ENCODE measurements at places on chromosomes 3 and 15. TPM values are rescaled to one million over a fixed set of nuclear protein-coding genes. Genes with fewer than 3 reads are reported as not detected.

DNA sequence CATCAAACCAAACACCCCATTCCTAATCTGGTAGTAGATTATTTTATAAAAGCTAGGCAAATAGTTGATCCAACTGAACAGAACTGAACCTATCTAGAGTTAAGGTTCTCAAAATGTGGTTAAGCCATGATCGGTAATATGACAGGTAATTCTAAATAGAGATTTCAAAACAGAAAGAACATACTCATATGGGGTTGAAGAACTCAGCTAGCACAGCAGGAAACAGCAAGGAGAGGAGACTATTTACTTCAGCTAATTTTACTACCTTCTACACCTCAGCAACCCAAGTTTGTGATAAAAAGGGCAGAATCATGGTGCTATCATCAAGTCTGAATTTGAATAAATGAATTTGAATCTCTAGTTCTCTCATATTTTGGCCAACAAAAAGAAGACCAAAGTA, 11.8 kb downstream of the CD47 start:
- DNase-seq, result no peak

- peak; percentile 99 for DNase-seq
Measured at GRCh38 chr3:134326760-134327593, 47.3 kb downstream of the AMOTL2 start.

DNA sequence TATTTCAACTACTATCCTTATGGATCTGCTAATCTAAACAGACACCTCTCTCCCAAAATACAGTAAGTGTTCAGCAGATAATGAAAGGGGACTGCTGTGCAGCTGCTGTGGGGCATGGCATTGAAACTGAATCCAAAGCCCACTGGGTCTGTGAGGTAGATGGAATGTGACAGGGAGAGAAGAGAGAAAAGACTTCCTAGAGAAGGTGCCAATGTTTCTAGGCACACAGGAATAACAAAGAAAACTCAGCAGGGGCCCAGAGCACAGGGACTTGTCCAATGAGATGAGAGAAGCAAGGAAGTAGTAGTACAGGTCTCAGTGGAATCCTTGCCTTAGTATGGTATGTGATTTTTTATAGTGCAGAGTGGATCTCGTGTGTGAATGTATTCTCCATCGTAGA, 457.8 kb downstream of the IL5RA start:
- no peak for DNase-seq

DNA sequence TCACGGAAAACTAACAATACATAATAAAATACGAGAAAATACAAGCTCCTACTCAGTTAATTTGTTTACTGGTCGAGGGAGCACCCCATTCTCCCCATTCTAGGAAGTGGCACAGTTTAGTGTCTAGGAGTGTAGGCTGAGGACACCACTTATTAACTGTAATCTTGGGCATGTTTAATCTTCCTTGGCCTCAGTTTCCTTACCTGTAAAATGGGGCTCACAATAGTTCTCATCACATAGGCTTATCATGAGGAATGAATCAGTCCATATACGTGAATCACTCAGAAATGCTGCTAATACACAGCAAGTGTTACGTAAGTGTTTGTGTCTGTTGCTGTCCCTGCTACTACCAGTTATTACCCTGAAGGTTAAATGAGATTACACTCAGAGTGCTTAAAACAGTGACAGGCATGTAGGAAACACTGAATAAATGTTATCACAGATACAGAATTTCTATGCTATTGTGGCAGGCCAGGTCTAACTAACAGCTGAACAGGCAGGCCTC, 210.2 kb downstream of the OSBPL10 start:
- DNase-seq, result no peak

DNA sequence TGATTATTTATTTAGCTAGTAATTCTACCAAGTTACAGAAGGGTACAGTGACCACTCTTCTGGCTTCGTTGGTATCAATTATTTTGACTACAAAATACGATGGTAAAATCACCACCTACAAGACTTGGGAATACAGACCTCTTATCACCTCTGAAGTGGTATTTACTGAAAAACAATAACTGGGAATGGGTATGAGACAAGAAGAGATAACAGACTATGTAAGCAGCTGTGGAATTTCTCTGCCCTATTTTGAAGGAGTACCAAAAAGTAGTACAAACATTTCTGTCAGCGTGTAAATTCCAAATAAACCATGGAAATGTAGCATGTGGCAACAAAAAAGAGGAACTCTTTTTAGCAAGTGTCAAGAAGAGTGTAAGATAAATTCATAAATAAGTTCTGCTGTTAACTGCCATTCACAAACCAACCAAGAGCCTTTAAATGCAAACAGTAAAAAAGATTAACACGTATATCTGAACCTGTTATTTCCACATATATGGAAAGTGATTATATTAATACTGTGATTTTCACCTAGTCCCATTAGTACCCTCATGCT, 77.0 kb upstream of the SLC12A8 start:
- no peak for DNase-seq

DNA sequence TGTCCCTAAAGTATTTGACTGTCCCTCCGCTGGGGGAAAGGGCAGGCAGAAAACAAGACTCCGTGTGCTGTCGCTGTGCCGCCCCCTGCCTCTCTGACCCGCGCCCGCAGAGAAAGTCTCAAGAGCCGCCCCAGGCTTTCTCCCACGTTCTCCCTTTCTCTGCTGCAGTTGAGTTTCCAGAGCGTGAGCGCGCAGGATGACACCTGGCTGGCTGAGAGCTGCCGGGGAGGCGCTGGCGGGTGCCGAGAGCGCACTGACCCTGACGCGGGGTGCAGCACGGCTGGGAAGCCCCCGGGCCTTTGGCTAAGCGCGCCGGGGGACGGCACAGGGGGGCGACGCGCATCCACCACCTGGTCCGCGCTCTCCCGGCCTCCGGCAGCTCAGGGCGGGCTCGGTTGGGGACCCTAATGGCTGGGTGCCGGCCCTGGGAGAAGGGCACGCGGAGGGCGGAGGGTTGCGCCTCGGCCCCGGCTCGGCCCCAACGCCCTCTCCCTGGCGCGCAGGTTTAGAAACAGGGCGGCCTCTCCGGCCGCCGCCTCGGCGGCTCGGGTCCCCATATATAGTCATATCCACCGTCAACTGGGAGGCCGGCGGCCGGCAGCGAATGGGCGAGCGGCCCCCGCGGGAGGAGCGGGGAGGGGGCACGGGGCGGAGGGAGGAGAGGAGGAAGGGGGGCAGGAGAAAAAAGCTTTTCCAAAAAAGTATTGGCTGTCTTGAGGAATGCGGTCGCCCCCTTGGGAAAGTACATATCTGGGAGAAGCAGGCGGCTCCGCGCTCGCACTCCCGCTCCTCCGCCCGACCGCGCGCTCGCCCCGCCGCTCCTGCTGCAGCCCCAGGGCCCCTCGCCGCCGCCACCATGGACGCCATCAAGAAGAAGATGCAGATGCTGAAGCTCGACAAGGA, at the start of gene TPM1:
Gene TPM1, plus strand, starts transcription at position 774 of the 903 bp plus-strand sequence. Its CDS starts 83 bp downstream, at position 857.
- DNase-seq, result peak; percentile 95

DNA sequence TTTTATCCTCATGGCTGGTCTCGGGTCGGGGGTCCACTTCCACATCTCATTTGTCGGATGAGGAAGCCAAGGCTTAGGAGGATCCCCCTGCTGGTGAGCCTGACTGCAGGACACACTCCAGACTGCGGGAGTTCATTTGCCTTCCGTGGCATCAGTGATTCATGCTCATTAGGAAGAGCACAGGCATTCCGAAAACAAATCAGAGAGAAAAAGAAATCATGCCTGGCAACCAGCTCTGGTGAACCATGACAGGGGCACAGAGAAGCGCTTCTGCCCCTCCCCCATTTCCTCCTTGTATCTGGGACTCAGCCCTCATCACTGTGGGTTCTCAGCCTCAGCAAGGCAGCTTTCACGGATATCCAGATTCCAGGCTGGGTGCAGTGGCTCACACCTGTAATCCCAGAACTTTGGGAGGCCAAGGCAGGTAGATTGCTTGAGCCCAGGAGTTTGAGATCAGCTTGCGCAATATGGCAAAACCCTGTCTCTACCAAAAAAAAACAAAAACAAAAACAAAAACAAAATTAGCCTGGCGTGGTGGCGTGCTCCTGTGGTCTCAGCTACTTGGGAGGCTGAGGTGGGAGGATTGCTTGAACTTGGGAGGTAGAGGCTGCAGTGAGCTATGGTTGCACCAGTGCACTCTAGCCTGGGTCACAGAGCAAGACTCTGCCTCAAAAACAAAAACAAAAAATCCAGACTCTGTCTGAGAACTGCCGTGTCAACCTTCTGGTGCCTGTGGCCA, 28.4 kb downstream of the IRAK2 start:
- DNase-seq, result peak; percentile 81

DNA sequence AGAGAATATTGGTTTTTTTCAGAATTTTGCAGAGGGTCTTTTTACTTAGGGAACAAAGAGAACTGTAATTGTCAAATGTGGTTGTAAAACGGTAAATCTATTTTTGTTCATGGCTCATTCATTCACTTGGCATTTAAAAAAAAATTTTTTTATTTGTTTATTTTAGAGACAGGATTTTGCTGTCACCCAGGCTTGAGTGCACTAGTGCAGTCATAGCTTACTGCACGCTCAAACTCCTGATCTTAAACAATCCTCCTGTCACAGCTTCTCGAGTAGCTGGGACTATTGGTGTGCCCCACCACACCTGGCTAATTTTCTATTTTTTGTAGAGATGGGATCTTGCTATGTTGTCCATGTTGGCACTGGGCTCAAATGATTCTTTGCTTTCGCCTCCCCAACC, 301.8 kb downstream of the LPP start:
- DNase-seq, result no peak

- DNase-seq, result no peak
Measured at GRCh38 chr3:54506603-54507002, 384.3 kb downstream of the CACNA2D3 start.

DNA sequence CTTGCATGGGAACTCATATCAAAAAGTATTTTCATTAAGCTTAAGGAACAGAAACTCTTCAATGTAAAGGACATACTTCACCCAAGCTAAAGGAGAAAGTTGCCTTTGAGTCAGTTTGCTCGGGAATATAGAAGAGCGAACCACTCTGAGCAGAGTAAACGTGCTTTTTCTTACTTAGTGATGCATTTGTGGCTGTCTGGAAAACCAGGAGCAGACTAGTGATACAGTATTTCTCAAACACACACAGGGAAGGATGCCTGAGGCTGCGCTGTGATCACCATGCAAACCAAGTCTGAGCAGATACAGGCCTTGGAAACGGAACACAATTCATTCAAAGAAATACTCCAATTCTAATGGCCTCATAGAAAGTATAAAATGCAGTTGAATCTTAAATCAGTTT, 121.0 kb upstream of the CDIN1 start:
- peak; percentile 62 for DNase-seq

Gene GREM1
- 364 TPM for total RNA-seq

Gene CA12
- 48.4 TPM for total RNA-seq
